ENCODE measurements at places on chromosomes 2 and 18.

GRCh38 chr2:237459226-237459625, 27.8 kb upstream of the MLPH start:
- peak overlapping the region; percentile 27 for H3K4me3 ChIP-seq
- peak overlapping the region; percentile 94 for H3K27ac ChIP-seq
- peaks cover 22% of the 10 kb centered on the region for H3K36me3 ChIP-seq
- H3K27me3 ChIP-seq, result peaks cover 1% of the 10 kb centered on the region
- peaks cover 59% of the 10 kb centered on the region for H3K4me1 ChIP-seq

GRCh38 chr2:140580532-140581151, 1550.2 kb downstream of the LRP1B start:
- no peak for DNase-seq
- no peak overlapping the region for H3K27ac ChIP-seq
- H3K27me3 ChIP-seq, result no peaks in the 10 kb centered on the region

DNA sequence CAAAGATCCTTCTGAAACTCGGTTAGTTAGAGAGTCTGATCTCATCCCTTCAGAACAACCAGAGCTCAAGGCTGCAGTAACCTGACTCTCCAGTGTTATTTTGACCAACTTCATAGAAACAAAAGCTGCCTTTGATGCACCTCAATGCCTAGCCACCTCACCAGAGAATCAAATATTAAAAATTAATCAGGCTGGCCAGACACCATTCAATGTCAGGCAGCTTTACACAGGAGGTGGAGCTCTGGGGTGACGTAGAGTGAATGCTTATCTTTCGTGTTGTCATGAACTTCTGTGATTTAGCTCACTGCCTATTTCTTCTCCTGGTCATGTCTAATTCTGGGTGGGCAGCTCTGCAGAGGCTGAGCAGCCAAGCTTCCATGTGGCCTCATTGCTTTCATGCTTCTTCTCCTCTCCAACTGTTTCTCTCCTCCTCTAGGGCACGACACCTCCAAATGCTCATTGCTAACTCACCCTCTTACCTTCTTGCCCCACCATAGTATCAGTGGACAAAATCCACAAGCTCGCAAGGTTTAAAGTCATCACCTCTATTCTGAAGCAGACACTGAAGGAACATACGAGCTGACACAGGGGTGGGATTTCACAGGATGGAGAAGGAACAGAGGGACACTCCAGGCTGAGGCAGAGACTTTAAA, 39.4 kb downstream of the AAK1 start:
- no peak overlapping the region for H3K4me3 ChIP-seq
- peaks cover 80% of the 10 kb centered on the region for H3K4me1 ChIP-seq
- peaks cover 43% of the 10 kb centered on the region for H3K36me3 ChIP-seq
- DNase-seq, result no peak
- H3K27me3 ChIP-seq, result no peaks in the 10 kb centered on the region

DNA sequence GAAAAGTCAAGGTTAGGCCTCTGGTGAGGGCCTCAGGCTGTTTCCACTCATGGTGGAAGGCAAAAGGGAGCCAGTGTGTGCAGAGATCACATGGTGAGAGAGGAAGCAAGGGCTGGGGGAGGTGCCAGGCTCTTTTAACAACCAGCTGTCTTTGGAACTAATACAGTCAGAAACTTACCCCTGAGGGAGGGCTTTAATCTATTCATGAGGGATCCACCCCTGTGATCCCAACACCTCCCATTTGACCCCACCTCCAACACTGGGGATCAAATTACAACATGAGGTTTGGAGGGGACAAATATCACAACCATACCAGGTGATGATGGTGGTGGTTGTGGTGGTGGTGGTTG, 10.9 kb downstream of the POLI start:
- peaks cover 12% of the 10 kb centered on the region for H3K4me1 ChIP-seq
- no peak for DNase-seq
- H3K27ac ChIP-seq, result no peak overlapping the region

DNA sequence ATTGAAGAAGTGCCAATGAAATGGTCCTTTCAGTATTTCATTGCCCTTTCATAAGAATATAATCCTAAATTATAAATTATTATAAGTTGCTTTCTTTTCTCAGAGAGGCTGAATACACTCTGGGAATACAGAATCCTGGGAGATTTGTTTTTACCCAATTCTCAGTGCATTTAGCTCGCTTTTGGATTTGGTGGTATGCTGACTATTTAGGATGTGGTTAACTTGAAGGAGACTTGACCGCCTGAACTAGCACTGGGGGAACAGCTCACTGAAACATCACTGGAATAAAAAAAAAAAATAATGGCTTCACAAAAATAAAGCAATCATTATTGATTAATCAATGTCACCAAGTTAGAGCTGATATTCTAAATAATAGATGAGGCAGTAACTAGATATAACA, 10.2 kb downstream of the TNFAIP6 start:
- H3K4me3 ChIP-seq, result no peak overlapping the region
- no peaks in the 10 kb centered on the region for H3K27me3 ChIP-seq
- no peaks in the 10 kb centered on the region for H3K4me1 ChIP-seq
- H3K36me3 ChIP-seq, result no peaks in the 10 kb centered on the region
- H3K27ac ChIP-seq, result no peak overlapping the region

GRCh38 chr18:6714010-6714409, 15.5 kb upstream of the ARHGAP28 start:
- H3K27me3 ChIP-seq, result peaks cover 2% of the 10 kb centered on the region
- no peak for DNase-seq
- H3K4me3 ChIP-seq, result no peak overlapping the region
- peaks cover 9% of the 10 kb centered on the region for H3K4me1 ChIP-seq

GRCh38 chr2:160741271-160741670, 247.7 kb upstream of the RBMS1 start:
- H3K27me3 ChIP-seq, result no peaks in the 10 kb centered on the region
- no peak overlapping the region for H3K27ac ChIP-seq
- DNase-seq, result no peak

DNA sequence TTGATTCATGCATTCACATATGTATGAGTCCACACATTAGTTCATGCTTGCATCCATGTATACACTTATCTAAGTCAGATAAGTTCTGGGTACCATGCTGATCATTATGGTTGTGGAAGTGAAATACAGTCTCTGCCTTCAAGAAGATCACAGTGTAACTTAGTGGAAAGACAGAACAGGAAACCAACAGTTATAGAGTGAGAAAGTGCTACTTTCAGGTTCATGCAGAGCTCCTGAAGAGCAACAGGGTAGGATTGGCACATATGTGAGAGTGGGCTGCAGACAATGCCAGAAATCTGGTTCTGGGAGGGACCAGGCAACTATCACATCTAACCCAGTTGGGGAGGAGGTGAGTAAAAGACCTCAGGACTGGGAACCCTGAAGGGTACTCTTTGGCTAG, 35.4 kb upstream of the PGAP1 start:
- peaks cover 2% of the 10 kb centered on the region for H3K27me3 ChIP-seq
- H3K27ac ChIP-seq, result no peak overlapping the region
- DNase-seq, result no peak
- peaks cover 13% of the 10 kb centered on the region for H3K4me1 ChIP-seq
- H3K4me3 ChIP-seq, result no peak overlapping the region

- H3K4me1 ChIP-seq, result peaks cover 5% of the 10 kb centered on the region
- H3K4me3 ChIP-seq, result no peak overlapping the region
- H3K27me3 ChIP-seq, result no peaks in the 10 kb centered on the region
- no peak overlapping the region for H3K27ac ChIP-seq
- no peaks in the 10 kb centered on the region for H3K36me3 ChIP-seq
- DNase-seq, result no peak
Measured at GRCh38 chr2:190354003-190354690, 10.8 kb downstream of the INPP1 start.

DNA sequence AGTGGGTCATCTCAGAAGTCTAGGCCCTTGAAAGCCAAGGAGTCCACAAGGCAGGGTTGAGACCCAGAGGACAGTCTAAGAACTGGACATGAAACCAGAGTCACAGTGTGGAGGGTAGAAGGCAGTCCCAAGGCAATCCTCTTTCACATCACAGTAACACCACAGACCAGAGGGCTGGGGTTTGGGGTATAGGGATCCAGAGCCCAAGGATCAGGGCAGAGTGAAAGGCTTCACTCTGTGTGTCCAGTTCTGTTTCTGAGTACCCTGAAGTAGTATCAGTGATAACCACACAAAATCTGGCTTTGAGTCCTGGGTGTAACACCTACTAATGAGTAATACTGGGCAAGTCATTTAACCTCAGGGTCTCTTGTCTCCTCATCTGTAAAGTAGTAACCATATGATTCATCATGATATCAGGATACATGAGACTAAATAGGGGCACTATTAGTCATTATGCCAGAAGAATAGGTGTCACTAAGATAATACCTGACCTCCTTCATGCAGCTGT, 91.0 kb downstream of the ICA1L start:
- H3K27ac ChIP-seq, result no peak overlapping the region
- H3K27me3 ChIP-seq, result no peaks in the 10 kb centered on the region

- H3K27ac ChIP-seq, result no peak overlapping the region
- H3K27me3 ChIP-seq, result peaks cover 4% of the 10 kb centered on the region
- H3K4me1 ChIP-seq, result no peaks in the 10 kb centered on the region
- DNase-seq, result no peak
- no peak overlapping the region for H3K4me3 ChIP-seq
Measured at GRCh38 chr2:130760754-130761751, 5.7 kb downstream of the AMER3 start.

- H3K27ac ChIP-seq, result peak overlapping the region; percentile 27
- no peak overlapping the region for H3K4me3 ChIP-seq
Measured at GRCh38 chr2:180677200-180677599, 303.2 kb upstream of the UBE2E3 start.

GRCh38 chr2:190843890-190844699, 36.5 kb upstream of the GLS start:
- H3K4me1 ChIP-seq, result peaks cover 38% of the 10 kb centered on the region
- peaks cover 15% of the 10 kb centered on the region for H3K36me3 ChIP-seq
- peak; percentile 70 for DNase-seq
- 0 out of 2 replicates have a peak overlapping the region, but pooled peaks have one; percentile 3 for H3K4me3 ChIP-seq
- no peaks in the 10 kb centered on the region for H3K27me3 ChIP-seq

- no peak overlapping the region for H3K27ac ChIP-seq
- no peak for DNase-seq
- H3K27me3 ChIP-seq, result no peaks in the 10 kb centered on the region
Measured at GRCh38 chr2:3422161-3422779, 42.8 kb downstream of the TRAPPC12 start.

GRCh38 chr2:83115606-83116005, 1343.5 kb downstream of the SUCLG1 start:
- no peak overlapping the region for H3K4me3 ChIP-seq
- DNase-seq, result no peak
- H3K4me1 ChIP-seq, result peaks cover 24% of the 10 kb centered on the region

- no peak overlapping the region for H3K4me3 ChIP-seq
- H3K27ac ChIP-seq, result no peak overlapping the region
- H3K4me1 ChIP-seq, result no peaks in the 10 kb centered on the region
- no peak for DNase-seq
Measured at GRCh38 chr2:195105581-195105980, 551.4 kb upstream of the SLC39A10 start.

DNA sequence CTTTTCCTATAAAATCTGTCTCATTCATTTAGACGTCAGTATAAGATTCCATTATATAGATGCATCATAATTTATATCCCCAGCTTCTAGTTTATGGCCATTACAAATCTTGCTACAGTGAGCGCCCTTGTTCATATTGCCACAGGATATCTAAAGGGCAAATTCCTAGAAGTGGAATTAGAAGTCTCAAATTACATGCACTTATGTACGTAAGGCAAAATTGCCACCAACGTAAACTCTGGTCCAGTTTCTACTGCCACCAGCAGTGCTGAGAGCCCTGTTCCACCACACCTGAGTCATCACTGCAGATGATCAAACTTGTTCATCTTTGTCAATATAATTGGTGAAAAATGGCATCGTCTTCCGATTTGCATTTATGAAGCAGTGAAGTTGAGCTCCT, 90.9 kb upstream of the ID2 start:
- H3K27me3 ChIP-seq, result peaks cover 15% of the 10 kb centered on the region
- no peaks in the 10 kb centered on the region for H3K36me3 ChIP-seq
- H3K4me3 ChIP-seq, result no peak overlapping the region
- peaks cover 5% of the 10 kb centered on the region for H3K4me1 ChIP-seq
- no peak overlapping the region for H3K27ac ChIP-seq

- no peak overlapping the region for H3K27ac ChIP-seq
- no peaks in the 10 kb centered on the region for H3K36me3 ChIP-seq
- H3K4me3 ChIP-seq, result no peak overlapping the region
- peaks cover 7% of the 10 kb centered on the region for H3K27me3 ChIP-seq
Measured at GRCh38 chr2:25920786-25921415, 42.6 kb upstream of the ASXL2 start.

GRCh38 chr2:48330430-48330829, 199.5 kb upstream of the STON1 start:
- no peak overlapping the region for H3K4me3 ChIP-seq
- no peaks in the 10 kb centered on the region for H3K27me3 ChIP-seq
- no peak overlapping the region for H3K27ac ChIP-seq
- 0 out of 2 replicates have a peak, but pooled peaks cover 3% of the 10 kb centered on the region for H3K36me3 ChIP-seq

GRCh38 chr2:157036726-157037125, 220.8 kb upstream of the GALNT5 start:
- DNase-seq, result no peak
- H3K4me1 ChIP-seq, result peaks cover 66% of the 10 kb centered on the region
- H3K27ac ChIP-seq, result no peak overlapping the region

DNA sequence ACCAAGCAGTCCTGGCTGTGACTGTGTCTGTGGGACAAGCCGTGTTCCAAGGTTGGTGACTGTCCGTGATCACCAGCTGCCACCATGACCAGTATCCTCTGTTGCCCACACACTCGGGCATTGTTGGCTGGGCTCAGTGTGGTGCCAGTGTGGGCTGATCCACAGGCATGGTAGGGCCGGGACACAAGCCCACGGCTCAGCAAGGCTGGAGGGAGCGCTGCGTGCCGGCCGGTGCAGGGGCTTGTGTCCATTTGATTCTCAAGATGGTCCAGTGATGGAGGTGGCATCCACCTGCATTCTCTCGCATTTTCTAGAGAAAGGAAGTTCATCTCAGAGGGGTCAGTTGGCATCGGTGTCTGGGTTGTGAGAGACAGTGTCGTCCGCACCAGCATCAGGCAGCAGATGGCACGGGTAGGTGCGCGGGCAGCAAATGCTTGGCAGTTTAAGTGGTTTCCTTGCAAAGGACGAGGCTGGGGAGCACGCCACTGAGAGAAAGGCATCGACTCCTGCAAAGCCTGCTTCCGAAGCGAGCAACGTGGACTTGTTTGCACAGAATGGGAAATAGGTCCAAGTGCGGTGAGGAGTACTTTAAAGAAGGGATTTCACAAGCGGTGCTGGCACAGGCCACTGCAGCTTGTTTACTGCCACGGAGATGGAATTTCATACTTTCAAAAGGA, 20.9 kb downstream of the TWIST2 start:
- H3K27me3 ChIP-seq, result peaks cover 28% of the 10 kb centered on the region
- peak; percentile 82 for DNase-seq
- peak overlapping the region; percentile 83 for H3K4me3 ChIP-seq
- peaks cover 87% of the 10 kb centered on the region for H3K4me1 ChIP-seq
- H3K36me3 ChIP-seq, result peaks cover 25% of the 10 kb centered on the region

DNA sequence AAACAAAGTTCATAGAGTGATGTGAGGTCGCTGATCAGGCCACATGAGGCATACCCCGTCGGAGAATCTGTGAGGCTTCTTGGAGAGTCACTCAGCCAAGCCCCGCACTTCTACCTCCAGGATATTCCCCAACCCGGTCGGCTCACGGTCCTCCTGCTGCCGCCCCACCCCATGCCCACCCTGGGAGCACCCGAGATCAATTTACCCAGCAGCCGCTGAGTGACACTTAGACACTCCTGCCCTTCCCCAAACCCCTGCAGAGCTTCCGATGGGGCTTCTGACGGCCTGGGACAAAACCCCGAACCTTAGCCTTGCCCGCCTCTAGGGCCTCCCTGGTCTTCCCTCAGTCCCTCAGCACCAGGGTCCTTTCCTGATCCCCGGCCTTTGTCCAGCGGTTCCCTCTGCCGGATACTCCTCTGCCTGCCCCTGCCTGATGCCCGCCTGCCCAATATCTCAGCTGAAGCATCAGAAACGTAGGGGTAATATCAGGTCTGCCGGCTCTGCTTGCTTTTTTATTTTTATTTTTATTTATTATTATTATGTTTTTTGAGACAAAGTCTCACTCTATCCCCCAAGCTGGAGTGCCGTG, 18.9 kb upstream of the OTOS start:
- H3K27me3 ChIP-seq, result peaks cover 10% of the 10 kb centered on the region
- H3K4me1 ChIP-seq, result no peaks in the 10 kb centered on the region
- H3K36me3 ChIP-seq, result no peaks in the 10 kb centered on the region
- no peak overlapping the region for H3K27ac ChIP-seq
